ENCODE measurements at places on chromosomes 4 and X.

GRCh38 chrX:6909396-6909795 lies 238.1 kb upstream of the STS start:
- no peak for DNase-seq

DNA sequence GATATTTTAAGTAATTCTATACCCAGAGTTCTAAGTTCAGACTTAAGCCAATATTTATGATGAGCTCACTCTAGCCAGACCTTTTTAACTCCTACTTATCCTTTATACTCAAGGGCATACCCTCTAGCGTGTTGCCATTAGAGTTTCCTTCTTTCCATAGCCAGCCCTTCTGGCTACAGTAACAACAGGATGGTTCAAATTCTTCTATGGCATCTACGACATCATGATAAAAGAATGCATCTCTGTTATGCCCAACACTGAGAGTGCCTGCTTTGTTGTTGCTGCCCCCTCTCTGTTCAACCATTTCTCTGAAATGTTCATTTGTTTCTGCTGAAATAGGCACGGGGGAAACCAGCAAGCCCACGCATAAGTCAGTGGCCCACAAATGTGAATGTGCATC lies 104.5 kb downstream of the UBE2NL start:
- no peak for DNase-seq

DNA sequence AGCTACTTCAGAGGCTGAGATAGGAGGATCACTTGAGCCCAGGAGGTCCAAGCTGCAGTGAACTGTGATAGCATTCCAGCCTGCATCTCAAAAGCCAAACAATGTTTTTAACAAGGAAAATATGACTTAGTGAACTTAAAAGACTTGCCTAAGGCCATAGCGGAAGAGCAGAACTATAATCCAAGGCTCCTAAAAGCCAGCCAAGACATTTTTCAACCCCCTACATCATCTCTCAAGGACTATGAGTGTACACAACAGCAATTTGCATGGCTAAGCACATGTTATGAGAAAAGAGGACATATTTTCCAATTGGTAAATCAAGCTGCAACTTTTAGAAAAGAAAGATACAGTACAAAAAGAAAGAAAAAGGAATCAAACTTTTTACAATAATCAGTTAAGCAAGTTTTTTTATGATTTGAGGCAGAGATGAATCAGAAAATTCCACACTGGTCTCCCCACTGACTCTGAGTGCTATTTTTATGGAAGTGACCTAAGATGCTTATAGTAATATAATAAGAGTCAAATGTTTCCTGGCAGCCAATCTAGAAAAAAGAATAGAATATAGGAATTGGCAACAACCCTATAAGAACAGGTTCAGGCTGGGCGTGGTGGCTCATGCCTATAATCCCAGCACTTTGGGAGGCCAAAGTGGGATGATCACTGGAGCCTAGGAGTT lies 9.8 kb upstream of the ACOT9 start:
- DNase-seq, result no peak

GRCh38 chrX:3943965-3944364 lies 230.5 kb upstream of the PRKX start:
- no peak for DNase-seq

DNA sequence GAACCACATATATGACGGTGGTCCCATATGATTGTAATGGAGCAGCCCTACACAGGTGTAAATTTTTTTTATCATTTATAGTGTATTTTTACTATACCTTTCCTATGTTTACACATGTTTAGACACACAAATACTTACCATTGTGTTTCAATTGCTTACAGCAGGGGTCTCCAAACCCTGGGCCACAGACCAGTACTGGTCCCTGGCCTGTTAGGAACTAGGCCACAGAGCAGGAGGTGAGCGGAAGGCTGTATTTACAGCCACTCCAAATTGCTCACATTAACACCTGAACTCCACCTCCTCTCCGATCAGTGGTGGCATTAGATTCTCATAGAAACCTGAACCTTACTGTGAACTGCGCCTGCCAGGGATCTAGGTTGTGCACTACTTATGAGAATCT lies 201.8 kb upstream of the NDST4 start:
- DNase-seq, result no peak

DNA sequence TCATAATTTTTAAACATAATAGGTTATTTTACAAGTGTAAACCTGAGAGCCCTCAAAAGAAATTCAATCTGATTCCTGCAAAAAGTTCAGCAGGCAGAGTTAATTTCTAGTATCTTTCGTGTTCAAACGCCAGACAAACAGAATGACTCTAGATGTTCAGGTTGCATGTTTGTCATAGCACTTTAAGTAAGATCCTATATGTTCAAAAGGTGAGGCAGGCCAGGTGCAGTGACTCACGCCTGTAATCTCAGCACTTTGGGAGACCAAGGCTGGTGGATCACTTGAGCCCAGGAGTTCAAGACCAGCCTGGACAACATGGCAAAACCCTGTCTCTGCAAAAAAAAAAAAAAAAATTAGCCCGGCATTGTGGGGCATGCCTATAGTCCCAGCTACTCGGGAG lies 1.1 kb upstream of the RASSF6 start:
- DNase-seq, result no peak

- DNase-seq, result no peak
Observed at GRCh38 chrX:136999024-136999423, 34.8 kb downstream of the GPR101 start.

DNA sequence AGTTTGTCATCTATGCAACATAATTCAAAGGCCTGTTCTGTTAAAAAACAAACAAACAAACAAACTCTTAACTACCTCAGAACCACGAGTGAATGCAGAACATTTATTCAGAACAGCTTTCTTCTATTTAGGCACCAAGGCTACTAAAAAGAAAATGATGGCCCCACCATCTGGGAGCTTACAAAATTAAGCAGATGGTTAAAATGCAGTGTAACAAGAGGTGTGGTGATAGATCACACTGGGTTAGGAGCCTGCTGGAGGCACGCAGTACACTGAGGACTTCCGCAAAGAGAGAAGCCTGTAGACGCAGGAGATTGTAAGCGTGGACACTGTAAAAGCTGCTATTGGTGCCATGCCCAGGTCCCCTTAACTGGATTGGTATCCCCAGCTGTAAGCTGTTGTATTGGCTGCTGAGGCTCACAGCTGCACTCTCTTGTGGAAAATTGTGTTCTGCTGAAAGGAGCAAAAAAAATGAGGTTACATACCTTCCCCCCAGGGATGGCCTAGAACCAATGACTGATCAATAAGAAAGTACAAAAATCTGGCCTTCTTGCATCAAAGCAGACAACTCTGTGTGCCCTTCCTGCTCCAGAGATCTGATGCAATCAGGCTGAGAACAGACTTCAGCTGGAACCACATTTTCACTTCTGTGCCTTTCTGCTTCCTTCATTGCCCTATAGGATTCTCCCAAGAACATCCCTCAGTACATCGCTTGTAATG lies 60.0 kb downstream of the SHROOM3 start:
- DNase-seq, result no peak

- DNase-seq, result no peak
Observed at GRCh38 chrX:28628120-28628519, 40.9 kb downstream of the IL1RAPL1 start.

DNA sequence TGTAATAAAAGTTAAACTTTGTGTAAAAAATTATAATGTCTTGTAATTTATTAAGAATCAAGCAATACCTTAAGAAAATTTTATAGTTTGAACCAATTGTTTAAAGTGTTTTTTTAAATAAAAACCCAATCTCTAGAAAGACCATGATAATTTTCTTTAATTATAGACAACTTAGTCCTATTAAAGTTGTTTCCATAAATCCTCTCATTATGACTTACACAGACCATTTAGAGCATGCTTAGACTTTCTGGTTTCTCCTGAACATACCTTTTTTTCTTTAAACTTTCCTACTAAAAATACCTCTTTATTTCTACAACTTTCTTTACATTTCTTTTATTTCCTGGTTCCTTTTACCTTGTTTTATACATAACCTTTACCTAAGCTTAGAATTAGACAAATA lies 837.4 kb downstream of the PCDH19 start:
- no peak for DNase-seq

GRCh38 chr4:148831945-148832344 lies 389.7 kb upstream of the NR3C2 start:
- no peak for DNase-seq

- no peak for DNase-seq
Observed at GRCh38 chr4:6596948-6597347, 22.0 kb downstream of the MAN2B2 start.

DNA sequence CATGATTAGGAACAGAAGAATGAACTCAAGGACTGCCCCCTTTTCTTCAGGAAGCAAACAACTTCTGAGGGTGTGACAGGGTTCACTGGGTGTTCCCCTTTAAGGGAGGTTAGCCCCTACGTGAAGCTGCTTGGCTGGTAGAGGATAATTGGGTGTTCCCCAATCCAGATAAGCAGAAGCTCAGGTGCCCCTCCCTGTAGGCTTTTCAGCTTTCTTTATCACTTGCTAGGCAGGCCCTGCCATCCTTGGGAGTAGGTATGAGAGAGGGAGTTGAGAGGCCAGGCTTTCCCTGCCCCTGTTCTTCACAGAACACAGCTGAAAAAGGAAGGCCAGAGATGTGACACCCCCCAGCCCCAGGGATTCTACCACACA lies 44.2 kb downstream of the RTL9 start:
- no peak for DNase-seq

DNA sequence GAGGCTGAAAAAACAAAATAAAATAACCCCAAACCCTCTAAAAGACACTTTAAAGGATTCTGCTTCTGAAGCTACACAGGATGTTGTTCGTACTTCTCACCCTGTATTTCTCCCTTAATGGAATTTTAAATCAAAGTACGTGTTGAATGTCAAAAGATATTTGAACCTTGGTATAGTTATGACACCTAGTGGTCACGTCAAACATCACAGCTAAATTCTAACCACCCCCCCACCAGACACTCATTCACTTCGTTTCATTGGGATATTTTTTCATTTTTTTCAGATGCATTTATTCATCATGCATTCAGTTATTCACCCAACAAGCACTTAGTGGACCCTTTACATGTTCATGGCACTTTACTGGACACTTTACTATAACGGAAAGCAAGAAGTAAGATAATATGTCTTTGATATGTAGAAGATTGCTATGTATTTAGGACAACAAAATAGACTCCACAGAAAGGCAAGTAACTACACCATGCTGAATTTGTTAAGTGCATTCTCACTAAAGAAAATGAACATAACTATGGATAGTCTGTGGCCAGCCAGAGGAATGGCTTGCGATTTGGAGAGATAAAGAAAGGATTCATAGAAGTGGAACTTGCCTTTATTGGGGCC lies 62.5 kb upstream of the GPR174 start:
- DNase-seq, result no peak

- DNase-seq, result no peak
Observed at GRCh38 chr4:173508386-173509035, 21.5 kb downstream of the HAND2 start.

DNA sequence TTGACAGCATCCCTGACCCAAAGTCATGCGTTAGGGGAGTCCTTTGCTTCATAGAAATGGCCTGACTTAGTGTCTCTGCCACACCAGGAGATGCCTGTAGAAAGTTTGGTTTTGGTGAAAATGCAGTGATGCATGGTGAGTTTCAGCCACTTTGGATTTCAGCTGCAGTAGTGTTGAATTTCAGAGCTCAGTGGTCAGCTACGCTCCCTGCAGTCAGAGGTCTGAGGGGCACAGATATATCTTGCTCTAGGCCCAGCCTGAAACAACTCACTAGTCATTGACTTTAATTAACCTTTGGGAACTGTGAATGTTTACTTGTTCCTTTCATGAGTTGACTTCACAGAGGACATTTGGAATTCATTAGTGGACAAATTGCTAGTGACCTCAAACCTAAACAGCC lies 17.5 kb downstream of the RBMX2 start:
- DNase-seq, result no peak

DNA sequence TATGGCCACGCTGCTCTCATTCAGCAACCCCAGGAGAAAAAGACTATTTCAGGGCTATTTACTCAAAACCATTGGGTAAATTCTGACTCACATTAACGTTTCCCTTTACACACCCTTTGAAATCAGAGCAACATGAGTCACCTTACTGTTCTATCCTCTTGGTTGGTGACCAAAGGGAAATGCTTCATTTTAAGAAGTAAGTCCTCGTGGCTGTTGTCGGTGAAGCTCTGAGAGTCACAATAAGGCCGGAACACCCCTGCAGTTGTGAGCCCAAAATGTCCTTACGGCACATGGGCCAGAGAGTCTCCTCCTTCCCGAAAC lies 56.3 kb upstream of the SPRY1 start:
- no peak for DNase-seq

DNA sequence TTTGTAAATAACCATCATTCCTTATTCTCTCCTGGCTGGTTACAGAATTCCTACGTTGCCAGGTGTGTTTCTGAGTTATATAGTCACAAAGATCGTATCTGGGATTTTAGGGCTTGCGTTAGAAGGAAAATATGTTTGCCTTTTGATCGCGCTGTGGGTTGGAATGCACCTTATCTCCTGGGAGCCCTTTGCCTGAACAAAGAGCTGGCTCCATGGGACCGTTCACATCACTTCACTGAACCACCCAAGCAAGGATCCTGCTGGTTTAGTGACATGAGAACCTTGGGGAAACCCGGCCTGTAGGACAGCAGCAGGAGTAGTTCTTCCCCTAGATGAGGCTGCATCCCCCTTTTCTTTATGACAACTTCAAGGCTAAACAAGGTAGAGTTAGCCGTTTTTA lies 51.6 kb downstream of the RS1 start:
- DNase-seq, result no peak

DNA sequence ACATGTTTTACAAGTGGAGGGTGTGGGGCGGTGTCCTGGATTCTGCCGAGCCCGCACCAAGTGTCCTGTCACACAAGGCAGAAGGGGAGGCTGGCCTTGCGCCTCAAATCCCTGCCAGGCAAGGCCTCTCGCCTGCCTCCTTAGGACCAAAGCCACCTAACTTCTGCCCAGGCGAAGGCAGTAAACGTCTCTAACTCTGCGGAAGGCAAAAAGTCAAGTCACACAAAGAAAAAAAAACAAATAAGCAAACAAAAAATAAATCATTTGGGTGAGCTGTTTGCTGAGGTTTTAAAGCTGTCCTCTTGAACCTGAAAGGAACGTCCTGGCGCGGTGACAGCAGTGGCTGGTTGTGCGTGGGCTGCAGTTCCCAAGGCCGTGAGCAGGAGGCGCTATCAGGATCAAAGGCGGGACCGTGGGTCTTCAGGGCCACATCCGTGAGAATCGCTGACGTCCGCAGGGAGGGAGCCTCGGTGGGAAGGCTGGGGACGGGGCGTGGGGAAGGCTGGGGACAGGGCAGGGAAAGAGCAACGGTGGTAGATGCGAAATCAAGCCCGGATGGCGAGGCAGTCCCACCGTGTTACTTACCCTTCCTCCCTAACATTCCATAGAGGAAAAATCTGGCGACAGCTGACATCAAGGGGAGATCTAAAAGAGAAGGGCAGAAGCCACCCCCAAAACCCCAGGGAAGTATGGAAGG lies 99.1 kb downstream of the TRAPPC11 start:
- DNase-seq, result no peak

- DNase-seq, result no peak
Observed at GRCh38 chr4:158176776-158177175, 4.0 kb upstream of the GASK1B start.

DNA sequence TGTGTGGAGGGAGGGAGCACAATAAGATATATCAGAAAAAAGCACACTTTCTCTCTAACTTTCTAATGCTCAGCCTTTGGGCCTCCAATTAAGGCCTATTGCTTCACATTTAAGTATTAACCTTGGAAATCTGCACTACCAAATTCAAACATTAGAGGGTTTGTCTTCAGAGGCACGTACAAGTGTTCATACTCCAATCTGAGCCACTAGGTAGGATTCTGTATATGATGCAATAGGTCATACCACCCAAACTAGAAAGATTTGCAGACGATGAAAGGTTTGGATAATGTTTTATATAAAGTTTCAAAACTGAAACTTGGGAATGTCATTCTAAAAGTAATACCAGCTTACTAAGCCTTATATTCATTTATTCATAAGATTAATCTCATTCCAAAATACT lies 106.4 kb downstream of the MID1 start:
- DNase-seq, result no peak

- no peak for DNase-seq
Observed at GRCh38 chr4:36665985-36666527, 384.6 kb downstream of the DTHD1 start.

Measured in activated naive CD4-positive, alpha-beta T cell (primary cell).